Activated CD4-positive, alpha-beta T cell treated with anti-CD3 and anti-CD28 coated beads, Interleukin-2, amount 50 U/mL, for 24 hours (primary cell): ENCODE measurements at places on chromosomes 1 and 21.

DNA sequence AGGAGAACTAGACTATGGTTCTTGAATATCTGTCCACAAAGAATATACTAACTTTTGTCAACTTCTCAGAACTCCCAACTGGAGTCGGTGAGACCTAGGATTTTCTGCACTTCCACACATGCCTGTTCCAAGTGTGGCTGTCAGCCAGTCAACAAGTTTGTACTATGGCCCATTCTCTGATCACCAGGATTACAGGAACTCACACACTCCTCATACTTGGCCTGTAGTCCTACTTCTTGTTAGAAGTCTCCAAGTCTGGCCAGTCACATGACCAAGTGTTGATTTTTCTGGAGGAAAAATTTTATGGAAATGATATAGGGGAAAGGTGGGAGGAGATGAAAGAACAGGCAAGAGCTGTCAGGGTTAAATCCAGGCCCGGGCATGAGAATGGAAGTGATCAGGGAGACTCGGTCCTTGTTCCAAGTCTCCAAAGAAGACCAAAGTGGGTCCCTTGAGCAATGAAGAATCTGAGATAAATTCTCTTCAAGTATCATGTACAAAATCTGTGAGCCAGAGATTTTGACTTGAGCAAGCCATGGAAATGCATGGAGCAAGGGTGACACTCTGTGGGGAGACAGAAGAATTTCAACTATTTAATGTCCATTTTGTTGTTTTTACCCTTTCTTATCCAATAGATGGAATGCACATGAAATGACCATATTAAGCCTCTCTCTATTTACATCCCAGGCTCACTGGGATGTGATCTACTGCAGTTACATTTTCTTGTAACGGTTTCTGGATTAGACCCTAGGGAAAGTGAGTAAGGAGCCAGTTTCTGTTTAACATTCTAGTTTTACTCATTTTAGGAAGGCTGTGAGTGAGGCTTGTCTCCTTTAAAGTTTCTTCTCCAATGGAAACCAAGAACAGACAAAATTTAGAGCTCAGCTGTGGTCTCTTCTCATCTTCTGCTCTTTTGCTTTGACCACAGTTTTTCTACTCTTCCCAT lies 320.9 kb downstream of the ASTN1 start:
- no peak for DNase-seq

GRCh38 chr21:25859235-25859929 lies 124.6 kb downstream of the GABPA start:
- no peak for DNase-seq

DNA sequence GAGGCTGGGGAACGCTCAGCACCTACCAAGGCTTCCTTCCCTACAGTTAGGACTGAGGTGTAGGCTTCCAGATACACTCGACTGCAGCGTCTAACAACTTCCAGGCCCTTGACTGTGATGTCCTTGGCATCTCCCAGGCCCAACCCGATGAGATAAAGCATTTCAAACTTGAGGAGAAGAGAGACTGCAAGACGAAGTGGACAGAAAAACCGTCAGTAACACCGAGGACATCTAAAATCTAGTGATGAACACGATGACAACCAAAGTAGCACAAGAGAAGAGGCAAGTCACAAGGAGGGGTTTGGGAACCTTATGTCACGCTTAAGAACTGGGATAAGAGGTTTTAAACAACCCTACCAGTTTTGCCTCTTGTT lies 314 bp downstream of the DPH5 start:
- DNase-seq = no peak

GRCh38 chr1:174352883-174353608 lies 94.7 kb upstream of the GPR52 start:
- DNase-seq = no peak

DNA sequence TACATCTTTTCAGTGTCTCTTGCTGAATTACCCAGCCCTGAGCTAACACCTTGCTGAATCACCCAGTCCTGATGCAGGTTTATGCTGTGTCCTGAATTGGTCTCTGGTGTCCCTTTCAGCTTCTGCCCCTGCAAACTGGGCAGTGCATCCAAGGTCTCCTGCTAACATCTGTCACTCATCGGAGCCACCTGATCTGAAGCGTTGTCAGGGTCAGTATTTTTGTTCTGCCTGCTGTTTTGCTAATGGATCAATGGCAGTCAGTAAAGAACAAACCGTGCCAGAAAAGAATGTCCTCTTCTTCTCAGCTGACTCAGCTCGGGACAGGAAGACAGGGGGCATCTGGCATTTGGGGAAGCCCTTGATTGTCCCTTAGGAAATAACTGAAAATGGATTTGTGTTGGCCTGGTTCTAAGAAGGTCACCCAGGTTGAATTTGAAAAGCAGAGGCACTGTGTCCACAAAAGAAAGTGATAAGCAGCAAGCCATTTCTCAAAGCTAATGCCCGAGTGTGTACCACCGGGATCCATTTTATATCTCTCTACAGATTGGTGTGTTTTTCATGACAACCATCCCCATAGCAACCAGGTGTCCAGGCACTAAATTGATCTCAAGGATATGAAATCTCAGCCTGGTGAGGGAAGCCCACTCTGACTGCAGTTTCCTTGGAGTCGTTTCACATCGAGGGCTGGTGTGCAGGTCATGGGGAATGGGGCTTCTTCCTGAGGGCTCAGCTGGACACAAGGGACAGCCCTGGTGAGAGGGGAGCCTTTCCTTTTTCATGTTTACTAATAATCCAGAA lies 109.7 kb upstream of the IRF2BP2 start:
- no peak for DNase-seq

DNA sequence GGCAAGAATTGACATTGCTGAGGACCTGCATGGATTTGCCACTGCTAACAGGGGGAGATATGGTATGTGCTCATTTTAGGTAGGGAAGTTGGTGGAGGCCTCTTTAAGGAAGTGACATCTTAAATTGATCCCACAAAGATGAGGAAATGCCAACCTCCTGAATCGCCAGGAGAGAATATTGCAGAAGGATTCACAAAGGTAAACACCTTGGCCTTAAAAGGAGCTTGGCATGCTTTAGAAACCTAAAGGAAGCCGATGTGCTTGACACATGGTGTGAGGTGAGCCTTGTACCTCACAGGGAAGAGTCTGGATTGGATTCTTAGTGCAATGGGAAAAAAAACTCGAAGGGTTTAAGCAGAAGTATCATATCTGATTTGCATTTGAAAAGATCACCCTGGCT lies 470.5 kb upstream of the DAB1 start:
- no peak for DNase-seq

GRCh38 chr1:147099192-147099591 lies 73.1 kb downstream of the PRKAB2 start:
- no peak for DNase-seq

GRCh38 chr1:8520483-8520966 lies 202.6 kb downstream of the SLC45A1 start:
- no peak for DNase-seq

- DNase-seq = no peak
These were observed 1.5 kb upstream of the TSPAN1 start for GRCh38 chr1:46173361-46173856.

DNA sequence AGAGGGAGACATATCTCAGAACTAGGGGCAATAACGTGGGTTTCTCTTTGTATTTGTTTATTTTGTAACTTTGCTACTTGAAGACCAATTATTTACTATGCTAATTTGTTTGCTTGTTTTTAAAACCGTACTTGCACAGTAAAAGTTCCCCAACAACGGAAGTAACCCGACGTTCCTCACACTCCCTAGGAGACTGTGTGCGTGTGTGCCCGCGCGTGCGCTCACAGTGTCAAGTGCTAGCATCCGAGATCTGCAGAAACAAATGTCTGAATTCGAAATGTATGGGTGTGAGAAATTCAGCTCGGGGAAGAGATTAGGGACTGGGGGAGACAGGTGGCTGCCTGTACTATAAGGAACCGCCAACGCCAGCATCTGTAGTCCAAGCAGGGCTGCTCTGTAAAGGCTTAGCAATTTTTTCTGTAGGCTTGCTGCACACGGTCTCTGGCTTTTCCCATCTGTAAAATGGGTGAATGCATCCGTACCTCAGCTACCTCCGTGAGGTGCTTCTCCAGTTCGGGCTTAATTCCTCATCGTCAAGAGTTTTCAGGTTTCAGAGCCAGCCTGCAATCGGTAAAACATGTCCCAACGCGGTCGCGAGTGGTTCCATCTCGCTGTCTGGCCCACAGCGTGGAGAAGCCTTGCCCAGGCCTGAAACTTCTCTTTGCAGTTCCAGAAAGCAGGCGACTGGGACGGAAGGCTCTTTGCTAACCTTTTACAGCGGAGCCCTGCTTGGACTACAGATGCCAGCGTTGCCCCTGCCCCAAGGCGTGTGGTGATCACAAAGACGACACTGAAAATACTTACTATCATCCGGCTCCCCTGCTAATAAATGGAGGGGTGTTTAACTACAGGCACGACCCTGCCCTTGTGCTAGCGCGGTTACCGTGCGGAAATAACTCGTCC lies 1.3 kb upstream of the OLIG2 start:
- no peak for DNase-seq

GRCh38 chr1:20322825-20323612 lies 32.3 kb downstream of the VWA5B1 start:
- DNase-seq = no peak

DNA sequence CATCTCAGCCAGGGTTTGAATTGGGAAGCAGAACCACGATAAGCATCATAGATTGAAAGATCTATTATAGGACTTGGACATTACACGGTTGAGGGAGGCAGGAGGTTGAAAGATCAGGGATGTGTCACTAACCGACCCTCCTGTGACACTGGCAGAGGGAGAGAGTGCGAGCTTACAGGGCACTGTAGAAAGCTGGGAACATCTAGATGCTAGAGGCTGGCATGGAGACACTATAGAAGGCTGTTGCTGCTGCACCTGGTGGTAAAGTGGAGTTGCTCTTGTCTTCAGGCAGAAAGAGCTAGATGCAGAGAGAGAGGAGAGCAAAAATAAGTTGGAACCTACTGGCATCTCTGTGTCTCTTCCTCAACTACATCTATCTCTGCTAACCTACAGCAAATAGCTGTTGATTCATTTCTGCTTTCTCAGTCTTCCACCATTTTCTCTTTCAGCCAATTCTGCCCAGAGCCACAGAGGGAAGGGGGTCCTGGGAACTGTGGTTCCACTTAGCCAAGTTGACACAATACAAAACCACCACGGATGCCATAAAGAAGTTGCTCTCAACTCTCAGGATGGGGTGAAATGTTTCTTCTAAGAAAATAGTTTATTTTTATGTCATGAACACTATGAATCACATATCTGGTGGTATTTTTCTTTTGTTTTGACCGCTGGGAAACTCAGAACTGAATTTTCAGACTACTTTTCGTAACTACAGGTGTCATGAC lies 155.9 kb downstream of the ZNF281 start:
- DNase-seq = no peak

DNA sequence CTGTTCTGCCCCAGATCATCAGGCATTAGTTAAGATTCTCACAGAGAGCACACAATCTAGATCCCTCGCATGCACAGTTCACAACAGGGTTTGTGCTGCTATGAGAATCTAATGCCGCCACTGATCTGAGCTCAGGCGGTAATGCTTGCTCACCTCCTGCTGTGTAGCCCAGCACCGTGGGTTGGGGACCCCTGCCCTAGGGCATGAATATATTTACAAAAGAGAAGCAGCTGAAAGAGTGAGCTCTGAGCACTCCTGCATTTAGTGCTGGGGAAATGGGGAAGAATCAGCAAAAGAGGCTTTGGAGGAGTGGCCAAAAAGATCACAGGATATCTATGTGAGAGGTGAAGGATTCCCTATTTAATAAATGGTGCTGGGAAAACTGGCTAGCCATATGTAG lies 5.6 kb downstream of the CFAP57 start:
- no peak for DNase-seq

DNA sequence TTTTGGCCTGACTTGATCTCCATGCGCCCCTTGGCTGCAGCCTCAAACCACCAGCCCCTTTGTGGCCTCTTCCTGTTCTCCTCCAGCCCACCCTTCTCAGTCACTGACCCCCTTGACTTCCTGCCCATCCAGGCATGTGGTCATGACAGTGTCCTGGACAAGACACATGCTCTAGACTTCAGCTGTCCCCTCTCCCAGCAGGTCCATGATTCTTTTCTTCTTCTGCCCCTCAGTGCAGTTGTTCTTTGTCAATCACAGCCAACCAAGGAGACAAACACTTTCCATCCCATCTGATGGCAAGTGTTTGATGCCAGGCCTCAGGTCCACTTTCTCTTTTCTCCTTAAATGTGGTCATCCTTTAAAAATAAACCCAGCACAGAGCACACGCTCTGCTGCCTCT lies 49.7 kb downstream of the SYT6 start:
- no peak for DNase-seq

GRCh38 chr1:193283016-193283415 lies 96.6 kb upstream of the B3GALT2 start:
- no peak for DNase-seq

DNA sequence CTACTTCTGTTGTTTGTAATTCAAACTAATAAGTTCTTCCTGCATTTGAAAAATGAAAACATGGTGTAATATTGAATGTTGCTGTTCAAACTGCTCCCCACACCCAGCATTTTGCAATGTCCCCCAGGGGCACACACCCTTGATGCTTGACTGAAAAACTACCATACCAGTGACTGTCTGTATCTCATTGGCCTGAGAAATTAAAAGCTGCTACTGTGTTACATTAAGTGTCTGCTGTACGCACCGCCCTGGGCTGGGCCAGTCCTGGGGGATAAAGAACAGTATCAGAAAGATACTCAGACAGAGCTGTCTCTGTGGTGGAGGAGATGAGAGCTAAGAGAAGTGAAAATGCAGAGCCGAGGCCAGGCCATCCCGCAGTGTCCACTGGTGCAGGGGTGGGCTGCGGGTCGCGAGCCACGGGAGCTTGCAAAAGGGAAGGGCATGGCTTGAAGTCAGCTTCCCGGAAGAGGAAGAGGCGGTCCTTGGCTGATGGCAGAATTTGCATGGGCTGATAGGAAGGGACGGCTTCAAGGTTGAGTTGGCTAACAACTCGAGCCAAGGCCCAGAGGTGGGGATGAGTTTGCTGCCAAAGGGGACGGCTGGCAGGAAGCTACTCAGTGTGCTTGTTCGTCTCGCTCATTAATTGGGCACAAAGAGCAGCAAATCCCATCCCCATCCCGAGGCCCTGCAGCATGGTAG lies 329.8 kb upstream of the VAMP3 start:
- DNase-seq = no peak

DNA sequence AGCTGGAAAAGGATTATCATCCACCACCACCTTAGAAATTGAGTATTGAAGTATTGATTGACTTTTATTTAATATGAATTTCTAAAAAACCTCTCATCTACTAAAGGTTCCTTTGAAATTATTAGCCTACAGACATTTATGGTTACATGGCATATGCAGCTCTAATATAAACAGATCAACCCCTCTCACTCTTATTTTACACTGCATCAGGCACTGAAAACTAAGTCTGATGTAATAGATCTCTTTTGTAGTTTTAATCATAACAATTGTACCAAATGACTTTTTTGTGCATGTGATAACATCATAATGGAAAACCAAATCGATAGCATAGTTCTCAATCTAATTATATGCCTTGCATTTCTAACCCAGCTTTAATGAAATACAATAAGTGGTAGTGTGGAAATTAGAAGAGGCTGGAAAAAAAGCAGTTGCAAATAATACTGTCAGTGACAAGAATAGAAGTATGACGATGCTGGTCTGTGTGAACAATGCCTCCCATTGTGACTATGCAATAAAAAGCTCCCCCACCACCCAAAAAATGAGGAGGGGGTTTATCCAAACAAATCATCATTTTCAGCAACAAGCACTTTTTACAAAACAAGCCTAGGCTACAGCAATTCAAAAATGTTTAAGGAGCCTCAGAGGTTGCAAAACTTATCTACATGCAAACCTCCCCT lies 426.5 kb upstream of the NFIA start:
- no peak for DNase-seq
